ENCODE measurements at places on chromosomes 16 and 17. TPM values are rescaled to one million over a fixed set of nuclear protein-coding genes. Genes with fewer than 3 reads are reported as not detected.

DNA sequence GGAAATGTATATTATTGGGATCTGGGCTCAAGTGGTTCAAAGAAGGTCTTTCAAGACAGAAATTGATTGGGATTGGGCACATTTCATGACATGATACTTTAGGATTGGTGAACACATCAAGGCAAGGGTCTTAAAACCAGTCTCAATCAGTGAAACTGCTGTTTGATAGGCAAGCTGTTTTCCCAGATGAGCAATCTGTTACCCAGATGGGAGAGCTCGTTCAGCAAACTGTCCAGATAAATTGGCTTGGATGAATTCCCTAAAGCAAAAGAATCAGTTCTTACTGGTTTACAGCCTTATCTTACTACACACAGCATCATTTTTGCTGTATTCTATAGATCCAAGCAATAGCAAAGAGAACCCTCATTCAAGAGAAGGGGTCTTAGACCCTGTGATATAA lies 31.0 kb upstream of the CNEP1R1 start:
- no peaks in the 10 kb centered on the region for H3K36me3 ChIP-seq
- no peak overlapping the region for H3K4me3 ChIP-seq
- H3K4me1 ChIP-seq: no peaks in the 10 kb centered on the region
- DNase-seq: no peak

GRCh38 chr16:55272744-55273143 lies 51.3 kb upstream of the IRX6 start:
- no peak overlapping the region for H3K4me3 ChIP-seq
- no peak overlapping the region for H3K27ac ChIP-seq
- no peaks in the 10 kb centered on the region for H3K27me3 ChIP-seq
- no peaks in the 10 kb centered on the region for H3K4me1 ChIP-seq
- no peaks in the 10 kb centered on the region for H3K36me3 ChIP-seq

GRCh38 chr17:3621146-3621720 lies 12.0 kb upstream of the TRPV1 start:
- no peaks in the 10 kb centered on the region for H3K27me3 ChIP-seq
- H3K4me1 ChIP-seq: no peaks in the 10 kb centered on the region
- H3K4me3 ChIP-seq: no peak overlapping the region
- DNase-seq: no peak
- no peak overlapping the region for H3K27ac ChIP-seq

DNA sequence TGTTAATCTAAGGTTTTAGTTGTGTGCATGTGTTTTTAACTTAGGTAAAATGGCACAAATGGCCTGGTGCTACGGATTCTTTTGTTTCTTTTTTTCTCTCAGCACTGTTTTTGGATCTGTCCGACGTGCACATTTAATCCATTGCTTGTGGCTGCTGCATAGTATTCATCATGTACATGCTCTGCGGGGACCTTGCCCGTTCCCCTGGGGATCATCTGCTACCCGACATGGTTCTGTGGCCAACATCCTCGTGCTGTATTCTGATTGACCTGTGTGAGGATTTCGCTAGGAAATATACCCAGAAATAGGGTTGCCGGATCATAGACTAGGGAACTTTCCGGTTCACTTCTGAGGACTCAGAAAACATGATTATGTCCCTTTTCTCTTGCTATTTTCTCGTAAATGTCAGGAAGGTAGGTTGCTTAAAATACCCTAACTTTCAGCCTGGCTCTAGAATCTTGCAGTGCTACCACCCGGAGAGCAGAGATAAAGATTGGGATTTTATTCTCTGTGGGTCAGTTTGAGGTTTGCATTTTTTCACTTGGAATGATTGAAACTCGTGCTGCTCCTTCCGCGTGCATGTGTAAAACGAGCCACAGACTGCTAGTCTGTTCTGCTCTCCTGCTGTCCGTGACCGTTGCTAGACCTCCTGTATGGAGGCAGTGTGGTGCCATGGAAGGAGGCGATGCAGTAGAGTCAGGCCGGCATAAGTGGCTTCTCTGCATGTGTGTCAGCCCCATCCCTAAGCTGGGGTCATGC lies 42.9 kb downstream of the LDHD start:
- no peak overlapping the region for H3K4me3 ChIP-seq
- DNase-seq: no peak
- no peaks in the 10 kb centered on the region for H3K36me3 ChIP-seq
- H3K27me3 ChIP-seq: no peaks in the 10 kb centered on the region

DNA sequence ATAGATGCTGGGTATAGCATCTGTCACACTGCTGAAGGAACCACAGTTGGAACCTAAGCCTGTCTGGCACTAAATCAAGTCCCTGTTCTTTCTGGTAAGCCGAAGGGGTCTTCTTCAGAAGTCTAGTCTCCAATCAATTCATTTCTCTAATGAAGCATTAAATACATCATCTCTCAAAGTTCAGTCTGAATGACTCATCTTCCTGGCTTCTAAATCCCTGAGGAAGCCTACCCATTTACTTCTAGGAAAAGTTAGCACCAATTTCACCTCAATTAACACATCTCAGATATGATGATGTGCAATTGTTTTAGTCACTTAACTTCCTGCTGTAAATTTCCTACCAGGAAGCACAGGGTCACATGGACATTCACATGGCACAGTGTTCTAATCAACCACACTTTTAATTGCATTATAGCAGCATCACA lies 49.9 kb downstream of the TEX14 start:
- DNase-seq: no peak
- H3K27me3 ChIP-seq: no peaks in the 10 kb centered on the region
- no peak overlapping the region for H3K27ac ChIP-seq
- H3K36me3 ChIP-seq: no peaks in the 10 kb centered on the region

DNA sequence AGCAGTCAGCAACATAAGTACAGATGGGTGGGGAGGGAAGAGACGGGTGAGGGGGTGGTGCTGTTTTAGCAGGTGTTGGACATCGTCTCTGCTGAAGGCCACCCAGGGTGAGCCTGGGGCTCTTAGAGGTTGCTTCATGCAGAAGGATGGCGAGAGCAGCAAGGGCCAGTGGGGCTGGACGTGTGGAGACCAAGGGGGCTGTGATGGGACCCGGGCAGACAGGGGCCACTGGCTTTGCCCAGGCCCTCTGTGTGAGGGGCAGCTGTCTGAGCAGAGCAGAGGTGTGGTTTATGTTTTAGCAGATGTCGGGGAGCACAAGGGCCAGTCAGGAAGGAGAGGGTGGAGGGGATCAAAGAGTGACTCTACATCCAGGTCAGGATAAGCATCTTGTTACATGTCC lies 4.8 kb downstream of the NARF start:
- peaks cover 6% of the 10 kb centered on the region for H3K4me1 ChIP-seq
- DNase-seq: no peak
- no peak overlapping the region for H3K4me3 ChIP-seq
- H3K27me3 ChIP-seq: no peaks in the 10 kb centered on the region
- H3K27ac ChIP-seq: no peak overlapping the region

- H3K4me3 ChIP-seq: no peak overlapping the region
- no peaks in the 10 kb centered on the region for H3K4me1 ChIP-seq
- H3K27ac ChIP-seq: no peak overlapping the region
- no peaks in the 10 kb centered on the region for H3K36me3 ChIP-seq
Observed at GRCh38 chr17:292531-293382, 59.9 kb downstream of the RPH3AL start.

HOXB5 gene
- total RNA-seq: not detected

PABPN1L gene
- not detected for total RNA-seq

TP53TG3B gene
- not detected for total RNA-seq

MRM3 gene
- 37.4 TPM for total RNA-seq

CTF1 gene
- total RNA-seq: not detected

TMEM88 gene
- 5.3 TPM for total RNA-seq

ACSM5 gene
- not detected for total RNA-seq

NEUROD2 gene
- total RNA-seq: not detected
